Stimulated activated CD4-positive, alpha-beta T cell treated with anti-CD3 and anti-CD28 coated beads, Interleukin-15, amount 100 ng/mL, for 1 hour (primary cell): ENCODE measurements at places on chromosomes 12 and 14.

DNA sequence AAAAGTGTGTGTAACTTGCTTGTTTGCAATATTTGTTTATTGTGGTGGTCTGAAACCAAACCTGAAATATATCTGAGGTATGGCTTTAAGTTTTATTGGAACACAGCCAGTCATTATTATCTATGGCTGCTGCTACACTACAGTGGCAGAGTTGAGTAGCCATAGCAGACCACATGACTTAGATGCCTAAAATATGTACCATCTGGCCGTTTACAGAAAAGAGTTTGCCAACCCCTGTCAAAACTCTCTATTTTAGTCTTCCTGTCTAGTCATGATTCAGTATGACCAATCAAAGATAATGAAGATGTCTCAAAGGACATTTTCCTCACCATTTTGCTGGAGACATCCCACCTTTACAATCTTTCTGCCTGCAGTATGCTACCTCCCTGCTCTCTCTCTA, 242.3 kb downstream of the ANO6 start:
- DNase-seq, result no peak

- DNase-seq, result no peak
Observed at GRCh38 chr14:24876996-24877395, 173.0 kb downstream of the STXBP6 start.

GRCh38 chr12:133233993-133234564, 1.6 kb downstream of the ANHX start:
- no peak for DNase-seq

DNA sequence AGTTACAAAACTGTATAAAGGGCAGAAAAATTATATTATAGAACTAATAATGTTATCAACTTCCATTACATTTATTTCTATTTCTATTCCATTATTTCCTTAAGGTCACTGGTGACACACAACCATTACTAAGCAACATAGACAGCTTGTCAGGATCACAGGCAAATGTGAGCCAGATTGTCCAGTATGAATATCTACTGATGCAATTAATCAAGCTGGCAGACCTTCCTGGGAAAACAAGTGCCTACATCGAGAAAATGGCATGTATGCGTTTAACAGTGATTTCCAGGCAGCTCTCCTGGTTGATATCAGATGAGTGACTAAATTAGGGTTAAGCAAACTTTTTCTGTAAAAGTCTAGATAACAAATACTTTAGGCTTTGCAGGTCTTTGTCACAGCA, 36.9 kb upstream of the TSPAN8 start:
- DNase-seq, result no peak

- no peak for DNase-seq
Observed at GRCh38 chr12:121576851-121577391, 3.9 kb downstream of the KDM2B start.

DNA sequence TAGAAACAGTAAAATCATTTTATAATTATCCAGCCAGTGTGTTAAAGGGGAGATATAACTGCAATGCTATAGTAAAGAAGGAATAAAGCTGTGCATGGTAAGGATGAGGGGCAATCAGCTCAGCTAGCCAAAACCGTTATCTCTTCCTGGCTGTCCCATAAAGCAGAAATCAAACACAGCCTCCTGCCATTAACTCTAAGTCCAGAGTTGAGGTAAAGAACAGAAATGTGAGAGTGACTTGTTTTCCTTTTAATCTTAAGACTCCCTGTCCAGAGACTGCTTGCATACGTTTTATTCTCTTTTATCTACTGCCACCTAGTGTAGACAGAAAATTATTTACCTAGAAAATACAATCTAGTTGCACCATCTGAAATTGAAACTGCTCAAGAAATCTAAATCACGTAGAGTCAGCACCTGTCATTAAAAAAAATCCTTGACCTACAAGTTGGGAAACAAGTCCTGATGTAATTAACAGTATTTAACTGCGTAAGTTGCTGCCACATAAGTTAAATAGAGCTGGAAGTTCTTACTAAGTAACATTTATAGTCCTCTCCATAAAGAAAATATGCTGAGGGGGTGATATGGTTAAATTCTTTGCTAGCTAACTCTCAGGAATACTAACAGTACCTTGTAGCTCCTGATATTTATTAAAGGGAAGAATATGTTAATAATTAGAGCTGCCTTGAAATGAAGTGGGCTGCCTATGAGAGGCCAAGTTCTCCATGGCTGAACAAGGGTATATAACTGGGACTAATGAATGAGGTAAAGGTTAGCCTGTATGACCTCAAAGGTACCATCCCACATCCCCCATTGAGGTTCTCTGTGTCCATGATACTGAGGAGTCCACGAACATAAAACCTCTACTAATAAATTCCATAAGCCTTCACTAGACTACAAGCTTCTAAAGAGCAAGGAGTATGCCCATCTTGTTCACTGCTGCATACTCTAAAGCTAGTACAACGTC, 62.7 kb downstream of the GALNT4 start:
- DNase-seq, result no peak

- DNase-seq, result no peak
Observed at GRCh38 chr12:26340649-26341048, 145.3 kb downstream of the SSPN start.
